ENCODE measurements at places on chromosomes 7 and 10.
A peak's percentile ranks its signal among the peaks of the same experiment; 100 is the strongest.

- no peak for DNase-seq
These were observed 29.9 kb downstream of the VWDE start for GRCh38 chr7:12373580-12374263.

- no peak for DNase-seq
These were observed 675.8 kb downstream of the PCDH15 start for GRCh38 chr10:54125098-54125747.

DNA sequence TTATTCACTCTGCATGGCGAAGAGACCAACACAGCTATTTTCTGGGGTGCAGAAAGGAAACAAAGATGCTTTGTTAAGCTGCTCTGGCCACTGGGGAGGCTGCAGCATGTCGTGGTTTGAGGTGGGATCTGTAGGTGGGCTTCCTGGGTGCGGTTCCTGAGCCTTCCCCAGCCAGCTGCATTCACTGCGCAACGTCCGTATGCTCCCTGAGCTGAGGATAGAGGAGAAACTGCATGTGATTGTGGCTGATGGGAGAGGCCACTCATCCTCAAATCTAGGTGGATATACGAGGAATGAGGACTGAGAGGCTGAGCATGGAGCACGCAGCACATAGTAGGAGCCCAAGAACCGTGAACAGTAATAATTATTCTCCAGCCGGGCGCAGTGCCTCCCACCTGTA is 9.9 kb upstream of the DNAAF5 start:
- no peak for DNase-seq

- no peak for DNase-seq
These were observed 206.7 kb upstream of the PLXNA4 start for GRCh38 chr7:132782777-132783640.

GRCh38 chr10:52491246-52491995 is 177.3 kb downstream of the DKK1 start:
- no peak for DNase-seq

GRCh38 chr10:118500477-118501104 is 94.9 kb downstream of the PRLHR start:
- no peak for DNase-seq

DNA sequence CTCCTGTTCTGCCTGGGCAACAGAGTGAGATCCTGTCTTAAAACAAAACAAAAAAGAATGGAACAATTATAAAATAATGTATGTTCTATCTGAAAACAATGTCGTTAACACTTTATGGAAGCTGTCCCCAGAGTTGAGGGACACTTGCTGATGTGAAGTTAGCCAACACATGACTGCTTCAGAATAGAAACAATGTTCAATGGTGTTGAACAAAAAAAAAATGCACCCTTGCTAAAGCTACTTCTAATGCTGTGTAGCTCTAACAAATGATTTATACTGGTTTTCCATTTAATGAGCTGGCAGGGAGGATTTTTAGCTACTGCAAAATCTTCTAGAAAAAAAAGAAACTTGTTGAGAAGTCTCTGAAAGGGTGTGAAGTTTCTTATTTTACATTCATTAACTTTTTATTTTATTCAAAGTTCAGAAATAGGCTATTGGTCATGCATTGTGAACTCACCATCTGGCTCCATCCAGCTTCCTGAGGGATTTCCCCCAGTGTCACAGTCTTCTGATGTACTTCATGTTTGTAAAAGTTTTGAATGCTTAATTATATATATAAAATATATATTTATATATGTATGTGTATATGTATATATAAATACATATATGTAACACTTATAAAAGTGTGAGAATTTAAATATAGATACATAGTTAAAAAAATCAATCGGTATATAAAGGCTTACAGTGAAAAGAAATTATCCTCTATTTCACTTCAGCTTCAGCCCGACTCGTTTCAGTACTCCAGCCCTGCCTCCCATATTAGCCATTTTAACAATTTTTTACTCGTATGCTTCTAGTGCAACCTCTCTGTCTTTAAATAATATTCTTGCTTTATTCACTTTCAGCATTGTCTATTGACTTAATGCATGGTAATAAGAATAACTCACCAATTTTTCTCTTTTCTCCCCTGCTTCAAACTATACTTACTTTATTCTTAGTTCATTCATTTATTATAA is 35.0 kb downstream of the HDAC9 start:
- DNase-seq = no peak

GRCh38 chr10:132107186-132107948 is 41.6 kb downstream of the JAKMIP3 start:
- DNase-seq = no peak

DNA sequence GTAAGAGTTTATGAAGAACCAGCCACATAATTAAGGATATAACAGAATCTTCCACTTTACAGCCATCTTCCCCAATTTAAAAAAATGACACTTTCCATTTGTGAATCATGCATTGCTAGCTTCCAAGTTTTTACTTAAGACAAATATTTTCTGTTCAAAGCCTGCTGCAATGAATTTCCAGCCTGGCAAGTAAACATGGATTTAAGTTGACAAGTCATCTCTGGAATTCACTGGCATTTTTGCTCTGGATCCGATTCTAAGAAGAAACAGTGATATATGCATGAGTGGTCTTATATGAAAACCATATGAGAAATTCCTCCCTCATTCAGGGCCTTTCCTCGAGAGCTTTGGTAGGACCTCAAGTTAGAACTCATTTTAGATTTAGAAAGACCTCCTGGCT is 116.1 kb upstream of the CDCA7L start:
- DNase-seq = no peak

GRCh38 chr7:129189661-129190310 is 1.4 kb downstream of the SMO start:
- no peak for DNase-seq

- peak; percentile 50 for DNase-seq
These were observed 143.5 kb upstream of the UNC5B start for GRCh38 chr10:71068861-71069271.

- no peak for DNase-seq
These were observed 37.2 kb downstream of the PIK3AP1 start for GRCh38 chr10:96683065-96683464.

DNA sequence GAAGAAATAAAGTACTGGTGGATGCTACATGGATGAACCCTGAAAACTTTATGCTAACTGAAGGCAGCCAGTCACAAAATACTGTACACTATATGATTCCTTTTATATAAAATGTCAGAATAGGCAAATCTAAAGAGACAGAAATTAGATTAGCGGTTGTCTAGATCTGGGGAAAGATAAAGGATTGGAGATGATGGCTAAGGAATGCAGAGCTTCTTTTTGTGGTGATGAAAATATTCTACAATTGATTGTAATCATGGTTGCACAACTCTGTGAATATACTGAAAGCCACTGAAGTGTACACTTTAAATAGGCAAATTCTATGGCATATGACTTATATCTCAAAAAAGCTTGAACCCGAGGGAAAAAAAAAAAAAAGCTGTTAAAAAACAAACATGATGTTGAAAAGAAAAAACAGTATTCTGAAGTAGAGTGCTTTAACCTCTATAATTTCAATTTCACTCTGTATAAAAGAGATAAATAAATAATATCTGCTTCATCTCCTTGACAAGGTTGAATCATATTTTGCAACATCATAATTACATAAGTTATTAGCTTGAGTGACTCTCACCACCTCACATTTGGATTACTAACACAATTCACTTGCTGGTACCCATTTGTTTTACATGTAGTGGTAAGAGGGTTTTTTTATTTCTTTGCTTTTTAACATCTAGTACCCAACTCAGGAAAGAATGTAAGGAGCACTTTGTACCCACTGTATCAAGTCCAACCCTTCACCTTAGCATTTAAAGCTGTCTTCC is 2.8 kb upstream of the GNAI1 start:
- DNase-seq = no peak

GRCh38 chr7:120186688-120187087 is 86.3 kb upstream of the KCND2 start:
- no peak for DNase-seq

GRCh38 chr10:25015828-25016375 is at the start of gene ENKUR:
TSS of gene ENKUR (minus strand) at chr10:25016158. CDS start at chr10:25015936, 222 bp downstream.
- peak; percentile 94 for DNase-seq

- DNase-seq = no peak
These were observed 50.3 kb upstream of the ANTXRL start for GRCh38 chr10:46236546-46236887.

DNA sequence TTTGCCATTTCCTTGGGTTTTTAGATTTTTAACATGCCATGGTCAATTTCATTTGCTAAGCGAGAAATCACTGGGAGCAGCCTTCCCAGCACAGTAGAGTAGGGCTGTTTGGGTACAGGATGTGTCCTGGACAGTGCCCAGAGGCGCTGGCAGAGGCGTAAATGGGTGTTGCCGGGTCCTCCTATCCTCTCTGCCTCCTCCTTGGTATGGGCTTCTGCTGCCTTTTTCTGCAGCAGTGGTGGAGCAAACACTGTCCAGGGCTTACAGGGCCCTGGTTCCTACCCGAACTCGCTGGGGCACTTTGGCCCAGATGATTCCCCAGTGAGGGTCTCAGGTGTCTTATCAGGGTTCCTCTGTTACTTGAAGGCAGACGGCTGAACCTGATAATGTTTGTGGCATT is 298.3 kb downstream of the RPS24 start:
- DNase-seq = peak; percentile 59

DNA sequence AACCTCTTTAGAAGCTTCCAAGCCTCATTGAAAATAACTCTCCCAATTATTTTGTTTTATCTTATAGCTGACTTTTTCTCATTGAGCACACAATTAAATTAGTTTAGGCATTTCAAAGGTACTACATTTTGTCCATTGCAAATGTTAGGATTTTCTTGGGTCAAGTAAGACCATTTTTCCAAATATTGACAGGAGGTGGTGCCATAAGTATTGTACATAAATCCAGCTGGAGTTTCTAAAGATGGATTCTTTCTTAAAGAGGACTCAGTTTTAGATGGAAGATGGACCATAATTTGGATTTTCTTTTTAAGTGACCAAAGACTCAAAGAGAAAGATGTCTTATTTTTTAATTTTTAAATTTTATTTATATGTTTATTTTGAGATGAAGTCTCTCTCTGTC is 12.3 kb upstream of the OPN4 start:
- DNase-seq = no peak

GRCh38 chr7:77989981-77990566 is 191.5 kb downstream of the PHTF2 start:
- no peak for DNase-seq

DNA sequence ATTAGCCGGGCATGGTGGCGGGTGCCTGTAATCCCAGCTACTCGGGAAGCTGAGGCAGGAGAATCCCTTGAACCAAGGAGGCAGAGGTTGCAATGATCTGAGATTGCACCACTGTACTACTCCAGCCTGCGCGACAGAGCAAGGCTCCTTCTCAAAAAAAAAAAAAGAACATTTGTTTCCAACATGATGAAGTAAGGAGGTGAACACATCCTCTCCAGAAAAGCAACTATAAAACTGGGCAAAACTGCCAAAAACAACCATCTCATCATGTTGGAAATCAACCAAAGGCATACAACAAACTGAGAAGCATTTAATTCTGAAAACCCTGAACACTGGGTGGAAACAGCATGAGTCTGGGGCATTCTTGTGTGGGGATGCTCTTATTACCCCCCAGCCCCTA is 14.3 kb downstream of the PRTFDC1 start:
- DNase-seq = no peak

DNA sequence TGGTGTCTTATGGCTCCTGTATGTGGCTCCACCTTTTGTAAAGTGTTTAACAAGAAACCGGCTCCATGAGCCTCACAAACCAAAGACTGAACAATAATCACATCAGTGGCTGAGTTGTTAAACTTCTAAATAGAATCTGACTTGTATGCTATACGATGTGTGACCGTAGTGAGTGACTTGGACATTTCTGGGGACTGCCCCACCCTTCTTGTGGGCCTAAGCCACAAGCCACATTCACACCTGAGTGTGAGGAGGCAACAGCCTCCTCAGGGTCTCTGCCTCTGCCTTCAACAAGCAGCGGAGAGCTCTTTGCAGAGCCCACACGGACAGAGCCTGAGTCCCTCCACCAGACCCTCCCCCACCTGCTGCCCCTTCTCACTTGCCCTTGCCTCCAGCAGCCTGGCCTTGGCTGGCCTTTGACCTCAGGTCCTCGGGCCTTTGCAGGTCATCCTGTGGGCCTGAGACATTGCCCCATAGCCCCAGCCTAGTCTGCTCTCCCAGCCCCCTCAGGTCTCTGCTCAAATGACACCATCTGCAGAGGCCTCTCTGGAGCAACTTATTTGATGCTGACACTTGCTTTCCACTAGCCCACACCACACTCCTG is 156.8 kb upstream of the TNS3 start:
- no peak for DNase-seq

DNA sequence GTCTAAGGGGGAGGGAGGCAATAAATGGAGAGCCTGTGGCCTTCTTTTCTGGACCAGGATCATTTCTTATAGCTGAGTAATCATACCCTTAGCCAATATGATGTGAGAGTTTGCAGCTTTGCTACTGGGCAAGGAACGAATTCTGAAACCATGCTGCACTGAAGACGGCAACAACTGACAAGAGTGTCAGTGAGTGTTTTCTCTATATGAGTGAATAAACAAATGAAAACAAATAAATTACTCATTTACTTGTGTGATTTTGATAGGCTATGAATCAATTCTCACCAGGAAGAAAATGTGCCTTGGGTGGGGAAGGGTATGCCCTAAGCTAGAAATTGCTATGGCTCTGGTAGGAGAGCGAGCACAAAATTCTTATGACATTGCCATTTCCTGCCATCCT is 79.4 kb upstream of the LRRN3 start:
- no peak for DNase-seq

Data from anterior cingulate cortex (tissue), 58 donors.